Myometrial cell (primary cell): ENCODE measurements at places on chromosomes 16 and 17. TPM values are rescaled to one million over a fixed set of nuclear protein-coding genes. Genes with fewer than 3 reads are reported as not detected.

KRTAP2-3 gene
- total RNA-seq: 0.89 TPM in 1 of 2 replicates, not detected in the other

CCDC154 gene
- total RNA-seq: not detected in 2 replicates

PSMC3IP gene
- total RNA-seq: 8.0 and 9.2 TPM in 2 replicates

THUMPD1 gene
- total RNA-seq: 26.8 and 47.9 TPM in 2 replicates

ZACN gene
- not detected in 2 replicates for total RNA-seq

CNGB1 gene
- total RNA-seq: not detected in 2 replicates

CHMP1A gene
- 96.6 and 148 TPM in 2 replicates for total RNA-seq

TSR1 gene
- 39.8 and 40.1 TPM in 2 replicates for total RNA-seq
